ENCODE measurements at places on chromosomes 3 and 15.

DNA sequence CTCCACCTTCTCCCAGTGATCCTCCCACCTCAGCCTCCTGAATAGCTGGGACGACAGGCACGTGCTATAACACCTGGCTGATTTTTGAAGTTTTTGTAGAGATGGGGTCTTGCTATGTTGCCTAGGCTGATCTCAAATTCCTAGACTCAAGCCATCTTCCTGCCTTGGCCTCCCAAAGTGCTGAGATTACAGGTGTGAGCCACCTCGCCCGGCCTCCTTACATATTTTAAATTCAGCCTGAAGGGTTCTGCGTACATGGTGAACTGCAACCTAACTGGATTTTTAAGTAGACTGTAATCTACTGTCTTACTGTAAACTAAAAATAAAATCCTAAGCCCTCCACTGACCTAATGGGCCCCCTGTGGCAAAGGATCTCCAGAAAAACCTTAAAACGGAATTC is 34.1 kb downstream of the MASP1 start:
- DNase-seq: no peak

GRCh38 chr3:126816986-126817777 is 113.1 kb downstream of the CHCHD6 start:
- DNase-seq: no peak

DNA sequence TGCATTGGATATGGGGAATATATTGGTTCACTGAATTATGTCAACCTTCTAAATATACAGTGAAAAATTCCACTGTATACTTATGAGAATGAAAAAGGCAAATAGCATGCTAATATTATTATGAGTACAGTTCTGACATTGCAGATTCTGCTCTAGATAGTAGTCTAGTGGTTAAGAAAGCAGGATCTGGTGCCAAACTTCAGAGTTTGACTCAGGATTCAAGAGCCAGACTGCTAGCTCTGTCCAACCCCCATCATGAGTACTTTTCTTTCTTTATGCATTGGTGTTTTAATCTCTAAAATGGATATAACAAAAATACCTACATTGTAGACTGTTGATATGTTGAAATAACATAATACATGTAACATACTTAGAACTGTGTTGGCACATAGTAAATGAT is 57.3 kb upstream of the PLSCR4 start:
- DNase-seq: no peak

GRCh38 chr3:104988496-104988895 is 378.2 kb upstream of the ALCAM start:
- no peak for DNase-seq

GRCh38 chr3:5194801-5195509 is 7.4 kb downstream of the EDEM1 start:
- no peak for DNase-seq

GRCh38 chr3:110576960-110577359 is 494.7 kb upstream of the NECTIN3 start:
- no peak for DNase-seq

All from cerebellar nuclear complex (tissue), 1 donor.